Vagina (tissue), 2 donors: ENCODE measurements at places on chromosomes 1 and 21.

DNA sequence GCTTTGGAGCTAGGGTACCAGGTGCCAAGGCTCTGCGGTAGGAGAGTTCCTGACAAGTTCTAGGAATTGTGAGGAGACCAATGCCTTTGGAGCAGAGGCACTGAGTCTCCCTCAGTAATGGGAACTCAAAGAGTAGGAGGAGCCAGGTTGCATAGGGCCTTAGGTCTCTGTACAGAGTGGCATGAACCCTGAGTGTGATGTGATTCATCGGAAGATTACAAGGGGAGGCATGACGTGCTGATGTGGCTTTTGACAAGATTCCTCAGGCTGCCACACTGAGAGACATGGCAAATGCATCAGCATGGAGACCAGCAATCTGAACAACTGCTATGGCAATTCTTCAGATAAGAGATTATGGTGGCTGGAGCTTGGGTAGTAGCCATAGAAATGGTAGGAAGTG, 94.6 kb upstream of the SLC44A3 start:
- no peak for DNase-seq

DNA sequence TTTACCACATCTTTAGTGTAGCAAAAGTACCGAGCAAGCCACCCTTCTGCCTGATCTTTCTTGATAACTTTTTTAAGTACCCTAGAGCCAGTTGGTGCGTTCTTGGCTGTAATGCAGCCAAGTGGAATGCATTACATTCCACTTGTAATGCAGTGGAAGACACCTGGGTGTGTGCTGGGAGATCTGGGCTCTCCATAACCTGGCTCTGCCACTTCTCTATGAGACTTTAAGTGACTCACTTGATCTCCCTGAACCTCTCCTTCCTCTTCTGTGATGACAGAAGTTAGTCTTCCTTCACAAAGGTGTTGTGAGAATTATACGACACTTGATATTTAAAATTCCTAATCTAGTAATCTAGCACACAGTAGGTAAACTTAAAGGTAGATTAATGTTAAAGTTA, 35.3 kb upstream of the NFIA start:
- no peak for DNase-seq

GRCh38 chr1:39431927-39432326, 59.5 kb upstream of the BMP8A start:
- no peak for DNase-seq

DNA sequence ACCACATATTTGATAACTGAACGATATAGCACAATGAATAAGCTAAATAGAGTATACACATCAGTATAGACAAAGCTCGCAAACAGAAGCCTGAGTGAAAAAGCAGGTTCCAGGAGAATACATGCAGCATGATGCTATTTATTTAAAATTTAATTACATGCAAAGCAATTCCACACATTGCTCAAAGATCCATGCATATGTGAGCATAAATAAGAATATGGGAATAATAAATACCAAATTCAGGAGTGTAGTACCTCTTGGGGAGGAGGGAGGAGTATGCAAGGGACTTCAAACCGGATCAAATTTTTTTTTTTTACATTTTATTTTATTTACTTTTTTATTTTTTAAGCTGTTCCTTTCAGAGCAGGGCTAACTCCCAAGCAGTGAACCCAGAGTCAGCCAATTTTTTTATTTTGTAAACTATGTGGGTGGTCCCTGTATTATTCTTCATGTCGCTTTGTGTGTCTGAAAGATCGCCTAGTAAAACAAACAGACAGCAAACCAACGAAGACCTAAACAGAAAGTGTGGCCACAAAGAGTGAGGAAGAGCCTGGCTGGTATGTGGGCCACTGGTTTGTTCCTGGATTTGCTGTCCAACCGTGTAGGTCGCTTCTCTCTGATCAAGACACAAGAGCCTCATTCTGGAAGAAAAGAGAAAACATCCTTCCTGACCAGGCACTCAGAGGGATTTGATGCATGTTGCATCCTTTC, 4.2 kb upstream of the SHISAL2A start:
- DNase-seq: no peak

DNA sequence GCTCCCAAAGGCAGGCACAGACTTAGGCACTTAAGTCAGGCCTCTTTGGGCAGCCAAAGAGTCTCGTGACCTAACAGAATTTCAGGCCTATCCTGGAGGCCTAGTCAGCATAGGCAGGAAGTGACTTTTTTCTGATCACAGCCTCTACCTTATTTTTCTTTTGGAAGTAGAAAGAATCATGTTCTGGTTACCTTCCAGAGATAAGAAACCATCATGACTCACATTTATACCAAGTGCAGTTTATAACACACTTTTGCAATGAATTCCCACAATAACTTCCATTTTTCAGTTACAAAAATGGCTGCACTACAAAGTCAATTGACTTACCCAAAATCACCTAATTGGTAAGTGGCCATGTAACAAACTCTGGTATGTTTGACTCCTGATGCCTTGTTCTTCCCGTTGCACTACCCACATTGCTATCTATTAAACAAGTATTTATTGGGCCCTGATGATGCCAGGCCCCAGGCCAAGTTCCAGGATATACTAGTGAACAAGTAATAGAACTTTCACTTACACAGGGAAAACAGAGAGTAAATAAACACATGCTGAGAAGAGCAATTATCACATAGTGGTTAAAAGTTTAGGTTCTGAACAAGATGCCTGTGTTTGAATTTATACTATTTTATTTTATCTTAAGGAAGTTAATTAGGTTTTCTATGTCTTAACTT, 74.3 kb downstream of the SH3GLB1 start:
- no peak for DNase-seq

- no peak for DNase-seq
Observed at GRCh38 chr1:116770625-116771024, 16.4 kb downstream of the CD2 start.

- no peak for DNase-seq
Observed at GRCh38 chr1:39969531-39970270, 14.8 kb downstream of the MFSD2A start.
